Stimulated activated CD8-positive, alpha-beta memory T cell treated with anti-CD3 and anti-CD28 coated beads, Interleukin-7, amount 100 ng/mL, for 48 hours (primary cell): ENCODE measurements at places on chromosomes 1 and 21.

DNA sequence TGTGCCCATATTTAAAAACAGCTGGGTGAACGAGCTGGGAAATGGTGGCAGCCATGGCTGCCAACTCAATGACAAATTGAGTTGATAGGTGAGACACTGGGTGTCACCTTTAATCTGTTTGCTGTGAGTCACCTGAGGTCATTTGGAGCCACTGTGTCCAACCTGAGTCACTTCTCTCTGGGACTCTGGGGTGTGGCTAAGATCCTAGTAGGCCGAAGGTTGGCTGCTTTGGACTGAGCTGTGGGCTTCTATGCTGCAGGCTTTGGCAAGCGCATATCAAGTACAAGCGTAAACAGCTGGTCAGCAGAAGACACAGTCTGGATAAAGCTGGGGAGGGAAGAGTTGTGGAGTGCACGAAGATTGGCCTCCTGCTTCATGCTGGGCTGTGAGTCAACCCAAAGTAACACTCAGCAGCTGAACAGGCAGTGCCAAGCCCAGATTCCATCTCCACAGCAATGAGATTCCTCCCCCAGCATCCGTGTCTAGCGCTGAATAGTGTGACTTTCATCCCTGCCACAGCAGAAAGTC, 24.0 kb downstream of the TEX35 start:
- no peak for DNase-seq

GRCh38 chr1:16981269-16981849, 939 bp upstream of the MFAP2 start:
- no peak for DNase-seq

DNA sequence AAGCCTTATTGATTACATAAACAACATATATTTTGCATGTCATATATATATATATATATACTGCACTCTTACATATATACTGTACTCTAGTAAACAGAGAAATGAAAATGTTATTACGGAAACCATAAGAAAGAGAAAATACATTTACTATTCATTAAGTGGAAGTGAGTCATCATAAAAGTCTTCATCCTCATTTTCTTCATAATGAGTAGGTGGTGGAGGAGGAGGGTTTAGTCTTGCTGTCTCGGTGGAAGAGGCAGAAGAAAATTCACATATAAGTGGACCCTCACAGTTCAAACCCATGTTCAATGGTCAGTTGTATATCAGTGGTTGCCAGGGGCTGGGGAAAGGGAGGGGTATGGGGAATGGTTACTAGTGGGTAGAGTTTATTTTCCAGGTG, 8.0 kb upstream of the IFNLR1 start:
- DNase-seq: no peak

DNA sequence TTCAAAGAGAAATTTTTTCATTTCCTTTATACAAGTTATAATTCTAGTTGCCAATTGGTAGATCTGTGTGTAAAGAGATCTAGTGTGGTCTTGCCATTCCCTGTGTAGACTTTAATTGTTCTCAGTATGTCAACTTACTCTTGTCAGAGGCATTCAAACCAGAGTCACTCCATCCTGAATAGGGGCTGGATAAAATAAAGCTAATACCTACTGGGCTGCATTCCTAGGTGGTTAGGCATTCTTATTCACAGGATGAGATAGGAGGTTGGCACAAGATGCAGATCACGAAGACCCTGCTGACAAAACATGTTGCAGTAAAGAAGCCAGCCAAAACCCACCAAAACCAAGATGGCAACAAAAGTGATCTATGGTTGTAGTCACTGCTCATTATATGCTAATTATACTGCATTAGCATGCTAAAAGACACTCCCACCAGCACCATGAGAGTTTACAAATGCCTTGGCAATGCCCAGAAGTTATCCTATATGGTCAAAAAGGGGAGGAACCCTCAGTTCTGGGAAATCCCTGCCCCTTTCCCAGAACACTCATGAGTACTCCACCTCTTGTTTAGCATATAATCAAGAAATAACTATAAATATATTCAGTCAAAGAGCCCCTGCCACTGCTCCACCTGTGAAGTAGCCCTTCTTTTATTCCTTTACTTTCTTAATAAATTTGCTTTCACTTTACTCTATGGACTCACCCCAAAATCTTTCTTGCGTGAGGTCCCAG, 74.0 kb upstream of the ADAMTS5 start:
- DNase-seq: no peak

GRCh38 chr21:20451046-20451445, 547.2 kb upstream of the NCAM2 start:
- no peak for DNase-seq

DNA sequence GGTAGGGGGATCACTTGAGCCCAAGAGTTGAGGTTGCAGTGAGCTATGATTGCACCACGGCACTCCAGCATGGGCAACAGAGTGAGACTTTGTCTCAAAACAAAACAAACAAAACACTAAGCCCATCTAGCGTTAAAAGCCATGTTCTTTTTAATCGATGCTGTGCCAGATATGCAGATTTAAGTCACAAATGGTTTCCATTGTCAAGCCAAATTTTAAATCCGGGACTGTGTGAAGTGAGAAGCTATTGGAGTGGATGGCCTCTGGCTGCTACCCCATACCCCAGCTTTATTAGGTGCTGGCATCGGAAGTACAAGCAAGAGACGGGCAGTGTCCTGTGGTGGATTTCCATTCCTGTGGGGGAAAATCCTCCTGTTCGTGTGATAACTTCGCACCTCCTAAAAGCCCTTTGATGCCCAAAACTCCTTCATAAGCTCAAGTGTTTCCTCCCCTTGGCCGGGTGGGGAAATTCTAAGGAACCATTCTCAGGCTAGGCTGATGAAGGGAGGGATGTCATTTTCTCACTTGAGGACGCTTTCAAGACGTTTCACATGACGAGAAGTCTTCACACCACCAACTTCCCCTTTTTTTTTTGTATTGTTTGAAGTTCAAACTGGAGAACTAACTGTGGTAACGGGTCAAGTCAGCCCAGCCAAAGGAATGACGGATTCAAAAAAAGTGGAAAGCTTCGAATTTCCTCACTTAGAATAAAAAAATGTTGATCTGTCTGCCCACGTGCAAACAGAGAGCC, 140.8 kb downstream of the KAZN start:
- no peak for DNase-seq

- DNase-seq: no peak
Measured at GRCh38 chr1:9606948-9607347, 18.2 kb downstream of the TMEM201 start.

DNA sequence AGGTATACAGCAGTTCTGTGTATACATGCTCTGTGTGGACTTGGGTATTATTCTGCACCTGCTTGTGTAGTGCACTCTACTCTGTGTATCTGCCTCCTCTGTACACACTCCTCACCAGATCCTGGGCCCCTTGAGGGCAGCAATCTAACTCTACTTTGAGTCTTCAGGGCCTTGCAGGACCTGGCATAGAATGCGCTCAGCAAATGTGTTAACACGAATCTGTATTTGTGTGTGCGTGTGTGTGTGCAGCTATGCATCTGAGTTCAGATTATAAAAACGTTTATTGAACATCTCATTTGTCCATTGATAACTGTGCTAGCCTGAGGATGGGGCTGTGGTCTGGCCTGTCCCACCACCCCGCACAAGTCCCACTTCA, 3.9 kb upstream of the MEF2D start:
- no peak for DNase-seq

DNA sequence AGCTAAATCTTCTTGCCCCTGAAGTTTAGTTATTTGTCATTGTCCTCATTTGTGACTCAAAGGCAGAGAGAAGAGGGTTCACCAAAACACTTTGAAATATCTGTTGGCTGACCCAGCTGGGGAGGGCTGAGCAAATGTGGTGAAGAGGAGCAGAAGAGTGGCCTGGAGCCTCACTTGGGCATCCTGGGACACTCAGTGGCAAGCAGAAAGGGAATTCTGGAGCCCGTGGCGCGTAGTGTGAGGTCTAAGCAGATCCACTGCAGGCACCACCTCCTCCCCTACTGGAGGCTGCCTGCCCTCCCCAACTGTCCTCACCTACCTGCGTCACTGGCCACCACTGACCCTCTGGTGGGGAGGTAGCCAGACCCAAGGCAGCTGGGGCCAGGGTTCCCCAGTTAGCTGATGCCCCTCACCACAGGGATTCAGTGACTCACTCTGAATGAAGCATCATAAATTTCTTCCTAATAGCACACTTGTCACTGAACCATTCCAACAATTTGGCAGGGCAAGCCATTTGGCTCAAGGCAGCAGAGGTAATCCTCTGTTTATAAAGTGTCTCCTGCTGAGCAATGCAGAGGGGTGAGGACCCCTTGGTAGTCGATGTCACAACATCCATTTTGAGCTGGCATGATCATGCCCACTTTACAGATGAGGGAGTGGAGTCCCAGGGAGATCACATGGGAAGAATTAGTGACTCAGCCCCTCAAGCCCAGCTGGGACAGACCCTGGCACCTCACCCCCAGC, 80.3 kb downstream of the NENF start:
- DNase-seq: no peak

DNA sequence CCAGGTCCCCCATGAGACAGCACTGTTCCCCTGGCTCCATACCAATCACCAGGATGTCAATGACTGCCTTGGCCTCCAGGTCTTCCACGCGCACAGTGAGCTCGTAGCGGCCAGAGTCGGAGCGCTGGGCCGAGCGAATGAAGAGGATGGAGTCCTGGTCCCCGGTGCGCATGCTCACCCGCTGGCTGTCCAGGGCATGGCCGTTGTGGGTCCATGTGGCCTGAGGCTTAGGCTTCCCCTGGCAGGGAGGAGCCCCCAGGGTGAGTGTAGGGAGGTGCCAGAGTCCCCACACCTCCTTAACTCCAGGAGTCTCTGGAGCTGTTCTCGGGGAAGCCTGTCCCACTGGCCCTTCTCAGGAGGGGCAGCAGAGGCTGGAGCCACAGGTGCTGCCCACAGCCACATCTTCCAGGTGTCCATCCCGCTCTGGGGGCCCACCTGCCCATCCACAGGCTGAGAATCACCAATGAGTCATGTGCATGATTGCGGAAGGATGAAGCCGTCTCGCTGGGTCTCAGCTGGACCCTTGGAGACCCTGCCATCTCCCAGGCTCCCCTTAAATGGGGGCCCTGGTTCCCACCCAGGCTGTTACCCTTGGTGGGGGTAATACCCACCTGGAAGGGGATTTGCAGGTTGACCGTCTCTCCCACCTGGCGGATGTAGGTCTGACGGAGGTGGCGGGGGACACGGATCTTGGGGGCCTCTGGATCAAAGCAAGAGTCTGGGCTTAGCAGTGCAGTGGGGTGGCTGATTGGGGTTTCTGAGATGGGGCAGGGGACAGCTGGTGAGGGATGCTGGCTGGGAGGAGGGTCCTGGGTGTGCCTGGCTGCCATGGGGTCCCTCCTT, 4.1 kb downstream of the MYBPH start:
- DNase-seq: no peak

- DNase-seq: no peak
Measured at GRCh38 chr1:248834343-248834940, 3.6 kb upstream of the ZNF672 start.

- no peak for DNase-seq
Measured at GRCh38 chr1:168134642-168135041, 2.1 kb downstream of the GPR161 start.

GRCh38 chr1:87197156-87197555, 131.5 kb upstream of the LMO4 start:
- DNase-seq: no peak

DNA sequence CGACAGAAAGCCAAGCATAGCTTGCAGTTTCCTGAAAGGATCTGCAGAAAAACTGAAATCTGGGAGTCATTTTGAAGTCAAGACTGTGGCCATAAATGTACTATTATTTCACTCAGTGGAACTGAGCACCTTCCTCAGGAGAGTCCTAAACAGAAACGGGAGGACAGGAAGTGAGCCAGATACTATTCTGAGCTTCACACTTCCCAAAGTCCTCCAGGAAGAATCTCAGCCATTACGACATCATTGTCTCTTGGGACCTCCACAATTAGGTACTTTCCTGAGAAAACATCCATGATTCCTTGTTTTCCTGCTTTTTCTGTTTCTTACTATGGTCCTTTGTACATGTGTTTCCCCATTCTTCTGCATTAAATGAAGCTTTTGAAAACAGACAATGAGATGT, 299.2 kb upstream of the USP25 start:
- no peak for DNase-seq

- no peak for DNase-seq
Measured at GRCh38 chr21:21952566-21952965, 954.4 kb downstream of the NCAM2 start.

- DNase-seq: no peak
Measured at GRCh38 chr1:173328961-173329360, 121.8 kb upstream of the TNFSF4 start.

DNA sequence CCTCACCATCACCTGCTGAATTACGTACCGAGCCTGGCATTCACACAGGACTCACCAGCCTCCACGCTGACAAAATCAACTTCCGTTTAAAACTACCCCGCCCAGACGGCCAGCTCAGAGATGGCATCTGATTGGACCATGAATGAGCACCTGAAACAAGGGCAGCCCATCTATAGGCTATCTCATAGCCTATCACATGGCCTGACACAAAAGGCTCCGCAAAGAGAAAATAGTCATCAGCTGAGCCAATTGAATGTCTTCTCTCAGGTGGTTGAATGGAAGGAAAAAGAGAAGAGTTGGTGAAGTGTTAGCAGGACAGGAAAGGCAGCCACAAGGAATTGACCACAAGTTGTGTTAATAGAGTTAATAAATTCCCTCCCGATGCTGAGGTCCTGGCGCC, 50.6 kb upstream of the ZC3H12A start:
- no peak for DNase-seq

DNA sequence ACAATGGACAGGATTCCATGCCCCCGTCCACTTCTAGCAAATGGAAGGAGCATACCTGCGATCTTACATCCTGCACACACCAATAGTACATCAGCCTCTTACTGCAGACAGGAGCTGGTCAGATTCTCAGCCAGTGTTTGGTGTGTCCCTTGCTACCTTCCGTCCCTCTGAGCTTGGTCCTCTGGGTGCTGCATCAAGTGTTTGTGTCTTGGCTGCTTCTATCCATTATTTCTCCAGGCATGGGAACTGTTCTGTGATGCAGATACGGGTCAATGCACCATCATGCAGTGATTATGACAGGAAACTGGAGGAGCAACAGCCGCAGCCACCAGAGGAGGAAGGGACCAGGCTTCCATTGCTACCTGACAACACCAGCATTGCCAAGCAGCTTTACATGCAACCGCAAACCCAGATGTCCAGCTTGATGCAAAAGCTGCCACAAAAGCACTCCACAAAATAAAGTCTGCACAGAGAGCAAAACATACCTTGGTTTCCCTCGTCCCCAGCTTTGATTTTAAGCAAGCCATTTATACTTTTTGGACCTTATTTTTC, 21.9 kb upstream of the OVAAL start:
- DNase-seq: no peak

GRCh38 chr1:77975386-77975785, 3.5 kb downstream of the FUBP1 start:
- DNase-seq: no peak

DNA sequence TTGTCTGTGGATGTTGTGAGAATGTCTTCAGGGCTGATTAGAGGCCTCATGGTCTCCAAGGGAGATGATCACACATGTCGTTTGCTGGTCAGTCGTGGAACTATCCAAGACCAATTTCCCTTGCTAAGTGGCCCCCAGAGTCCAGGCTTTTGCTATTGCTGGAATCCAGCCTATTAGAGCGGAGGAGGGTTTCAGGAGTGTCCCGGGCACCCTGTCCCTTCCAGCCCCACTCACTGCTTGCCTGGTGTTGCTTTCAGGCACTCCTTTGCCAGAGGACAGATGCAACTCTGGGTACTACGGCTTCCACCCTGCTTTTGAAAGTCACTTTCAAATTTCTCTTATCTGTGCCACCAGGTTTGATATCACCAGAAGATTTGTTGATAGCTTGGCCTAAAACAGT, 149.1 kb downstream of the NOS1AP start:
- no peak for DNase-seq
